Mononuclear cell (primary cell): ENCODE measurements at places on chromosomes 7 and 10. TPM values are rescaled to one million over a fixed set of nuclear protein-coding genes. Genes with fewer than 3 reads are reported as not detected.

Gene LDB3
- total RNA-seq, result not detected

Gene EIF5AL1
- total RNA-seq, result 0.73 TPM

Gene PDZD8
- 53.1 TPM for total RNA-seq

Gene IKZF1
- total RNA-seq, result 231 TPM
